ENCODE measurements at places on chromosomes 1 and 21.

DNA sequence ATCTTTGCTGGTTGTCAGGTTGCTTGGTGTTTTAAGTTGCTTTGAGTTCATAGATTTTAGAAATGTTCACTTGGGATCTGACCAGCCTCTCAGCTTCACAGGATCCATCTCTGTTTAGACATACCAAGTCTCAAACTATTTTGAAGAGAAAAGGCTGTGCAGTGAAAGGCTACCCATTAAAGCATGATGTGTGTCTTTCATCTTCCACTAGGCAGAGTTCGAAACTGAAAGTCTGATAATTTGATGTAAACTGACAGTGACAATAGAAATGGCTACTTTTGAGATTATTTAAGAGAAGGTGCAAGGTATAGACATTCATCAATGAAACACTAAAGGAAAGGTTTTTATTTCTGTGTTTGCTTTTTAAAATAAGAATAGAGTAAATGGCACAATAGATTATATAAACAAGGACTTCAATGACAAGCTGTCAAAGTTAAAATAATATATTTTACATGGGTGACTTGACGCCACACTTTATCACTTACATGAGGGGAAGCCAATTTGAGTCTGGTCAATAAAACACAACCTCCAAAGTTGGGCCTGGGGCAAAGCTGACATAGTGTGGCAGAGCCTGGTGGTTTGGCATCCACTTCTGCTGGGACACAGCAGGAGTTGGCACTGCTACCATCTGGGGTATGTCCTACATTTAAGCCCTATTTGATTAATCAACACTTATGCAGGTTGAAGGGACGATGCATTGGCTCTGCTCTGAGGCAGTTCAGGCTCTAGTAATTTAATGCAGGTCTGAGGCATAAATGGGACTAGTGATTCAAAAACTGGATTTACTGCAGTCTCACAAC lies 197.7 kb downstream of the CRB1 start:
- no peak for DNase-seq

- no peak for DNase-seq
These were observed 312.9 kb downstream of the NFIA start for GRCh38 chr1:61395146-61395800.

- no peak for DNase-seq
These were observed 168.7 kb downstream of the CAMTA1 start for GRCh38 chr1:6953907-6954364.

- no peak for DNase-seq
These were observed 15.0 kb downstream of the GNB1 start for GRCh38 chr1:1875932-1876331.

DNA sequence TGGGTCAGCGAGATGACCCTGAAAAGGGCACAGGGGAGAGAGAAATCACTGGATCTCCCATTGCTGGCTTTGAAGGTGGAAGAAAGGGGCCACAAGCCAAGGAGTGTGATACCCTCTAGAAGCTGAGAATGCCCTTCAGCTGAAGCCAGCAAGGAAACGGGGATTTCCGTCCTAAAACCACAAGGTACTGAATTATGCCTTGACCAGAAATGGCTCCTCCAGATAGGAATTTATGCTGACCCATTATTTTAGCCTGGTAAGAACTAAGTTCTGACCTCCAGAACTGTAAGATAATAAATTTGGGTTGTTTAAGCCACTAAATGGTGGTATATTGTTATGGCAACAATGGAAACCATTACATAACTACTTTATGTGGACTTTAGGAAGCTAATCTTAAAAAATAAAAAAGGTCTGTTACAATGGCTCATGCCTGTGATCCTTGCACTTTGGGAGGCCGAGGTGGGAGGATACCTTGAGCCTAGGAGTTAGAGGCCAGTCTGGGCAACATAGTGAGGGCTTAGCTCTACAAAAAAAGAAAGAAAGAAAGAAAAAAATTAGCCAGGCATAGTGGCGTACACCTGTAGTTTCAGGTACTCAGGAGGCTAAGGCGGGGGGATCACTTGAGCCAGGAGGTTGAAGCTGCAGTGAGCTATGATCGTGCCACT lies 3.6 kb upstream of the H6PD start:
- DNase-seq: no peak

- peak; percentile 79 for DNase-seq
These were observed 35.4 kb downstream of the SELL start for GRCh38 chr1:169676001-169676400.

DNA sequence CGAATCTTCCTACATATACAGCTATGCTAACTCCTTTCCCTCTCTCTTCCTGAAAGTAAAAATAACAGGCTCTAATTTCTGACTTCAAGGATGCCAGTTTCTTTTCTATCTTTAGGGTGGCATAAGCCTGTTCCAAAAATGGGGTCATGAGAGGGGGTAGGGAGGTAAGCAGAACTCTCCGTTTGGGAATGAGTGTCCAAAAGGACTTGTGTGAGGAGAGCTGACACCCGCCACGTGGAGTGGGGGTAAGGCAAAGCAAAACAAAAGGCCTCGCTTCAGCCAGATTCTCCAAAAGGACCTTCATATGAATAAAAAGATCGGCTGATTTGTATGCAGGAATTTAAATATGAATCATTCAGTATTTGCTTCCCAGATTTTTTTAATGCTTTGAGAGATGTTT lies 28.6 kb downstream of the PLPPR4 start:
- no peak for DNase-seq

- DNase-seq: peak; percentile 36
These were observed 32.4 kb downstream of the KANK4 start for GRCh38 chr1:62286786-62287224.

Measured in astrocyte of the spinal cord (primary cell).